ENCODE measurements at places on chromosomes 5 and 9. TPM values are rescaled to one million over a fixed set of nuclear protein-coding genes. Genes with fewer than 3 reads are reported as not detected.

DNA sequence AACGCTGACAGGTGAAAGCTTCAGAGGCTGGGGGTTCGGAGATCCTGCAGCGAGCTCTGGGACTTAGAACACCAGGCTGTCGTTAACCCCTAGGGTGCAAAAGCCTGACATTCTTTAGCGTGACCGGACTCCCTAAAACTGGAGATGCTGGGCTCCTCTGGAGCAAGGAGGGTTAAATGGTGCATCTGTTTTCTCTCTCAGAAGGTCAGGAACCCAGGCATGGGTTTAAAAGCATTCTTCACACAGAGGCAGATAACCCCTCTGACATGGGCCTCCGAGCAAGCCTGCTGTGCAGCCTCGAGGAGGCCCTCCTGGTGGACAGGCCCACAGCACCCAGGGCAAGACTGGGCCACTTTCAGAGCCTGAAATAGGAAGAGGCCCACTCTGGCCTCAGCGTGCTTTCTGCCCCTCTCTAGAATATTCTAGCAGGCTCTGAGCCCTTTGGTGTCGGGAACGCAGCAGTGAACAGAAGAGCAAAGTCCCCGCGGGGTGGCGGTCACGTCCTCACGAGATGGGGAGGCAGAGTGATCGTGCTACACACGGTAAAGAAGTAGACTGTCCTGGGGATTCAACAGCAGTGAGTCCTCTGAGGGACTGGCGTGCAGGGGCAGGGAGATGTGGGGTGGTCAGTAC, 124.8 kb downstream of the COL23A1 start:
- DNase-seq = no peak

DNA sequence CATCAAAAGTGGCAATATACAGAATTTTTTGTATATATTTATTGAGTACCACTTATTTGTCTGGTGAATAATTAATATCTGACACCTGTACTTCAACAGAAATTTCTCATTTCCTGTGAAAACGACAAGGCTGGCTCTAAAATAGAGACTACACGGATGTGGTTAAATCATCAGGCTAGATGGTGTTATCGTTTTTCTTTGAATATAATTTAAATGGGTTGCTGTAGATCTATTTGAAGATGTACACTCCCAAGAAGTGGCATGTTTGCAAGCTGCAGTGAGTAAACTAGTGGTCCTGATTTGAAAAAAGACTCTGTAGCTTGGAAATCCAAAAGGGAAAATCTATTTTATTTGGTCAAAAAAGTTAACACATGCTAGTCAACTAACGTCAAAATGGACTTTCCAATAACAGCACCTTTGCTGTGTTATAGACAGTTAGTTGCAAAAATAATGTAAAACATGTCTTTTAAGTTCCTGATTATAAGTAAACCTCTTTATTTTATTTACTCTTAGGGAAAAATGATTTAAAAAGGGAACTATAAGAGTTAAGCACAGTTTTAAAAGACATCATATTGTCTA, 13.8 kb downstream of the ST8SIA4 start:
- DNase-seq = no peak

- no peak for DNase-seq
Observed at GRCh38 chr9:31372799-31373587, 1011.5 kb upstream of the ACO1 start.

The WDR38 gene
- not detected for total RNA-seq

GRCh38 chr5:137142346-137142745, 356.8 kb downstream of the SPOCK1 start:
- no peak for DNase-seq

The TMEFF1 gene
- 0.09 TPM for total RNA-seq

DNA sequence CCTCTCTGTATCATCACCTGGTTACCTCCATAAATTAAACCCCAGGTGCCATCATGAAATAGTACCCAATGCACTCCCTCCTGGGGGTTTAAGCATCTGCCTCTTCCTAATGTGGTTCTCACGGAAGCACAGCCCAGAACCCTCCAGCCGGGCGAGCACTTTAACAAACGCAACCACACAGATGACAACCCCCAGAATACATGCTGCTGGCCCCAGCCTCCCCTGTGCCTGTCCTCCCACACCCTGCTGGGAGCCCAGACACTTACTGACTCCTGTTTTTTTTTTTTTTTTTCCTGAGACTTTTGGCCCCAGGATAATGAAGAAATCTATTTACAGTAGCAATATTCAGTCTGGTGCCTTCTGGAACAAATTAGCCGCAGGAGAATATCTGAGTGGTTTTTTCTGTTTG, 50.0 kb upstream of the COL5A1 start:
- DNase-seq = no peak

The CDC20B gene
- total RNA-seq = not detected

- peak; percentile 93 for DNase-seq
Observed at GRCh38 chr5:168291342-168291963, at the start of gene WWC1. Gene WWC1 (plus strand): TSS chr5:168291645. CDS start chr5:168292153, 508 bp downstream.
